NCI-H2227 treated with DMSO at 0.1 percent for 48 hours (cell line): ENCODE measurements at places on chromosomes 16 and 17.
A peak's percentile ranks its signal among the peaks of the same experiment; 100 is the strongest.

DNA sequence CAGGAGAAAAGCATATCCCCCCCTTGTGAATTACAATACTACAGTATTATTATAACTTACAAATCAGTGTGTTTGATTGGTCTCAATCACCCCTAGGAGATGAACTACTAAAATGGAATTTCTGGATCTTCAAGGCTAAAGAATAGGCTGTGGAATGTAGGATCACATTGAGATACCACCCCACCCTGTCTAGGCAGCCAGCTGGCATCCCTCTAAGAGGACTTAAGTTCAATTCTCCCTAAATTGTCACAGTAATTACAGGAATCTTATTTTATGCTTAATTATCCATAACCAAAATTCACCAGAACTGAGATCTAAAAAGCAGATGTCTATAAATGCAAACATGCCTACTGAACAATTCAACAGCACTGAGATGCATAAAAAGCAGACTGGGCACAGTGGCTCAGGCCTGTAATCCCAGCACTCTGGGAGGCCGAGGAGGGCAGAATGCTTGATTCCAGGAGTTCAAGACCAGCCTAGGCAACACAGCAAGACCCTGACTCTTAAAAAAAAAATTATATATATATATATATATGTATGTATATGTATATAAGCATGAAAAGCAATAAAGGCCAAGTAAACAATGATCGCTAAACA lies 12.0 kb downstream of the AP1G1 start:
- no peak for DNase-seq

- DNase-seq: no peak
Observed at GRCh38 chr17:65101371-65101770, 35.8 kb upstream of the RGS9 start.

DNA sequence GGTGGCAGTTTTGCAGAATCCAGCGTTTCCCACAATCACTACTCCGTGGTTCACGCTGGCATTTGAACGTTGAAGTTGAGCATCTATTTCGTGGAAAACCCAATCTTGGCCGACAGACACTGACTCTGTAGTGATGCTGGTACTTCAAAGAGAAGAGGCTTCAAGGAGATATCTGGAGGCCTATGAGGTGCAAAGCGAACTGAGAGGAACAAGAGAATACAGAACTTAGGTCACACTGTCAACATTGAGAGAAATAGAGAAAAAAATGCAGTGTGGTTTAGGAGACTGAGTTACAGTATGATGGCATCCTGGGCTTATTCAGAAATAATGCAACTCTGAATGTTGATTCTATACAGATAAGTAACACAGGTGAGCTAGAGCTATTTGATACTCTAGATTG lies 16.0 kb downstream of the CCL16 start:
- no peak for DNase-seq

- peak; percentile 35 for DNase-seq
Observed at GRCh38 chr16:53946746-53947386, 242.9 kb downstream of the FTO start.

GRCh38 chr16:79592186-79592585 lies 8.4 kb downstream of the MAF start:
- no peak for DNase-seq

- DNase-seq: no peak
Observed at GRCh38 chr17:69702078-69702477, 287.6 kb downstream of the MAP2K6 start.
